ENCODE measurements at places on chromosomes 13 and 19. TPM values are rescaled to one million over a fixed set of nuclear protein-coding genes. Genes with fewer than 3 reads are reported as not detected.

GRCh38 chr13:21659087-21659486 is 11.8 kb upstream of the FGF9 start:
- H3K36me3 ChIP-seq, result no peaks in the 10 kb centered on the region
- H3K27ac ChIP-seq, result no peak overlapping the region
- DNase-seq, result no peak
- no peak overlapping the region for H3K4me3 ChIP-seq
- no peaks in the 10 kb centered on the region for H3K27me3 ChIP-seq

GRCh38 chr13:95480131-95480545 is 72.4 kb upstream of the CLDN10 start:
- no peak for DNase-seq
- H3K27me3 ChIP-seq, result no peaks in the 10 kb centered on the region
- H3K4me1 ChIP-seq, result no peaks in the 10 kb centered on the region
- H3K36me3 ChIP-seq, result no peaks in the 10 kb centered on the region
- H3K27ac ChIP-seq, result no peak overlapping the region

- no peaks in the 10 kb centered on the region for H3K36me3 ChIP-seq
- H3K4me3 ChIP-seq, result no peak overlapping the region
- no peak overlapping the region for H3K27ac ChIP-seq
- no peaks in the 10 kb centered on the region for H3K4me1 ChIP-seq
Measured at GRCh38 chr13:92658293-92658692, 568.3 kb upstream of the GPC6 start.

- H3K4me3 ChIP-seq, result no peak overlapping the region
- H3K4me1 ChIP-seq, result no peaks in the 10 kb centered on the region
Measured at GRCh38 chr13:26200811-26201210, 21.3 kb downstream of the RNF6 start.

- H3K4me1 ChIP-seq, result no peaks in the 10 kb centered on the region
- H3K27me3 ChIP-seq, result no peaks in the 10 kb centered on the region
- no peak overlapping the region for H3K4me3 ChIP-seq
- H3K27ac ChIP-seq, result no peak overlapping the region
Measured at GRCh38 chr19:13621413-13621812, 115.1 kb upstream of the CACNA1A start.

DNA sequence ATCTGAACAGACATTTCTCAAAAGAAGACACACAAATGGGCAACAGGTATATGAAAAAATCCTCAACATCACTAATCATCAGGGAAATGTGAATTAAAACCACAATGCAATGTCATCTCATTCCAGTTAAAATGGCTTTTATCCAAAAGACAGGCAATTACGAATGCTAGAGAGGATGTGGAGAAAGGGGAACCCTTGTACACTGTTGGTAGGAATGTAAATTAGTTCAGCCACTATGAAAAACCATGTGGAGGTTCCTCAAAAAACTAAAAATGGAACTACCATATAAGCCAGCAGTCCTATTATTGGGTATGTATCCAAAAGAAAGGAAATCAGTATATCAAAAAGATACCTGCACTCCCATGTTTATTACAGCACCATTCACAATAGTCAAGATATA is 24.7 kb upstream of the ZC3H13 start:
- H3K27ac ChIP-seq, result no peak overlapping the region
- H3K4me1 ChIP-seq, result no peaks in the 10 kb centered on the region
- no peaks in the 10 kb centered on the region for H3K36me3 ChIP-seq
- H3K27me3 ChIP-seq, result no peaks in the 10 kb centered on the region

- H3K4me3 ChIP-seq, result no peak overlapping the region
- no peak overlapping the region for H3K27ac ChIP-seq
- H3K36me3 ChIP-seq, result no peaks in the 10 kb centered on the region
- H3K4me1 ChIP-seq, result no peaks in the 10 kb centered on the region
Measured at GRCh38 chr13:67216864-67217263, 13.3 kb downstream of the PCDH9 start.

ZNF223 gene
- total RNA-seq, result 5.1 TPM
